NCI-H146 (cell line): ENCODE measurements at places on chromosomes 1 and 21.

- no peak for DNase-seq
Observed at GRCh38 chr1:218303176-218303879, 18.2 kb downstream of the RRP15 start.

DNA sequence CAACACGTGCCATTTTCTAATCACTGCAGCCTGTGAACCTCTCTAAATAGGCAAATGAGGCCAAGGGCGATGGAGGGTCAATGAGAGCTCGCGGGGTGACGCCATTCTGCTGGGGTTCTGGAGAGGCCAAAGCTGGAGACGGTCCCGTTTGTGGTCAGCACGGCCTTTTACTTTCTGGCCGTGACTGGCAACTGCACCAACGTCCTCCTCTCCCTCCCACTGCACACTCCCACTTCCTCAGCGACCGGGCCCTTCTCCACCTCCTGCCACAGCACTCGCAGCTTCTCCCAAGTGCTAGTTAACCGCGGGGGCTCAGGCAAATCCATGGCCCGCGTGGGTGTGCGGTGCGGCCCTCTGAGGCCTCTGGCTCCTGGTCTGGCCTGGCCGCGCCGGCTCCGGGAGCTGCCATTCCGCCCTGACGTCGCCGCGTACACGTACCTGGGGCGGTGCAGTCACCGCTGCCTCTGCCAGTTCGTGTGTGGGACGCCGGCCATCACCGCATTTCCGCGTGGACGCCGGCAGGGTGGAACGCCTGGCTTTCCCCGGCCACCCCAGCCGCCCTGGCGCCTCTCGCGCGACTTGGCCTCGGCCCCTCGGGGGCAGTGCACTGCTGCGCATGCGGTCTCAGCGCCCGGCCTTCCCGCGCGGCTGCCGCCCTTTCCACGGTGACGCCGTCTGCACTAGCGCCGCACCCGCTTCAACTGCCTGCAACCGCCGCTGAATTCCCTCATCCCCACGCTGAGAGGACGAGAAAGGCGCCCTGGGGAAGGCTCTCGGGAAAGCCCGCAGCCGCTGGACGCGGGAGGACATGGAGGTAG lies 18.2 kb downstream of the OR2C3 start:
- DNase-seq: no peak

- DNase-seq: no peak
Observed at GRCh38 chr21:41428311-41428710, 2.3 kb downstream of the MX1 start.

DNA sequence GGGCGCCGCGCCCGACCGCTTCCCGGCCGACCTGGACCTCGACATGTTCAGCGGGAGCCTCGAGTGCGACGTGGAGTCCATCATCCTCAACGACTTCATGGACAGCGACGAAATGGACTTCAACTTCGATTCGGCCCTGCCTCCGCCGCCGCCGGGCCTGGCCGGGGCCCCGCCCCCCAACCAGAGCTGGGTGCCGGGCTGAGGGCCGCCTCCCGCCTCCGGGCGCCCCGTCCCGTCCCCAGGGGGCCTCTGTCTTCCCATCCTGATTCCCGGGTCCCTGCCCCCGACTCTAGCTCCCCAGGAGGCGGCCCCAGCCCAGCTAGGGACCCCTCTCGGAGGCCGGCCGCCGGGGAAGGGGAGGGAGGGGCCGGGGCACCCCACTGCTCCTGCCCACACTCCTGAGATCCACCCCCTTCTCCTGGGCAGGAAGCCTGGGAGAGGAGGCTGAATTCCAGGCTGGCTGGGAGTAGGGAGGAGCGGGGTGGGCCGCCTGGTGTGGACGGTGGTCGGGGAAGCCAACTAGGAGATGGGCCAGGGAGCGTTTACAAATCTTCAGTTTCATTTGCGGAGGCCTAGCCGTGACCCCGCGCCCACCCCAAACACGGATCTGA lies 21.4 kb downstream of the FOXO6 start:
- DNase-seq: no peak

- DNase-seq: peak; percentile 55
Observed at GRCh38 chr1:156584813-156585212, 5.3 kb downstream of the TTC24 start.

DNA sequence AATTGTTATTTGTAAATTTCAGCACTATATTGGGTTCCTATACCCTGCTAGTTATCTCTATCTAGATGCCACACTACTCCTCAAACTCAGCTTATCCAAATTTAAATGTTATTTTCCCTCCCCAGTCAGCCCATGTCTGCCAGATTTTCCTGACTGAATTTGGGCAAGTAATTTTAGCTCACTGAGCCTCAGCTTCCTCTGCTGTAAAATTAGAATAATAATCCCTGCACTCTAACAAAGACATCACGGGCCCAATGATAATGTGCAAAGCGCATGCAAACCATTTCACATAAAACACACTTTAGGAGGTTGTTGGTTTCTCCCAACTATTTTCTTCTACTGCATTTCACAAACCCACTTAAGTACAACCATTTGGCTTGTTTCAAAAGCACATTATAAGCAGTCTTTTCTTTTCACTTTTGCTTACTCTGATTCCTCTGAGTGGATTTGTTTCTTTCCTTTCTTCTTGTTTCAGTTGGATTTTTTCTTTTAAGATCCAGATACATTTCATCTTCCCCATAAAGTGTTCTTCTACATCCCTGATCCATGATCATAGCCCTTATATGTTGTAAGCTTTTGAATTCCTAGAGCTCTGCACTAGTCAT lies 152.8 kb upstream of the DPT start:
- no peak for DNase-seq

- peak; percentile 3 for DNase-seq
Observed at GRCh38 chr21:42198929-42199867, 19.7 kb upstream of the ABCG1 start.

DNA sequence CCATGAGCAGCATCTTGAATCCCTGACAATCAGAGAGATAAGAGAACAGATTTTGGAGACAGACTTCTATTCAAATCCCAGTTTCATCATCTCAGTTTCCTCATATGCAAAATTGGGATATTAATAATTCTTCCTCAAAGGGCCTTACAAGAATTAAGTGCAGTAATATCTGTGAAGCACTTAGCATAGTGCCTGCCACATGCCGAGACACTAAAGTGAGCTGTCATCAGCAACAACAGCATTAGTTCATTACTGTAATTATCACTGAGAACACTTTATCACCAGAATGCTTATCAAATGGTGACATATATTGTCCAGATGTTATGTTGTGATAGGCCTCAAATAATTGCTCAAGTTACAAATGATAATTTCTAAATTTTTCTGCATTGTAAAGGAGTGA lies 922 bp upstream of the FCRLB start:
- no peak for DNase-seq

- DNase-seq: no peak
Observed at GRCh38 chr1:1596493-1597274, 3.3 kb downstream of the FNDC10 start.

DNA sequence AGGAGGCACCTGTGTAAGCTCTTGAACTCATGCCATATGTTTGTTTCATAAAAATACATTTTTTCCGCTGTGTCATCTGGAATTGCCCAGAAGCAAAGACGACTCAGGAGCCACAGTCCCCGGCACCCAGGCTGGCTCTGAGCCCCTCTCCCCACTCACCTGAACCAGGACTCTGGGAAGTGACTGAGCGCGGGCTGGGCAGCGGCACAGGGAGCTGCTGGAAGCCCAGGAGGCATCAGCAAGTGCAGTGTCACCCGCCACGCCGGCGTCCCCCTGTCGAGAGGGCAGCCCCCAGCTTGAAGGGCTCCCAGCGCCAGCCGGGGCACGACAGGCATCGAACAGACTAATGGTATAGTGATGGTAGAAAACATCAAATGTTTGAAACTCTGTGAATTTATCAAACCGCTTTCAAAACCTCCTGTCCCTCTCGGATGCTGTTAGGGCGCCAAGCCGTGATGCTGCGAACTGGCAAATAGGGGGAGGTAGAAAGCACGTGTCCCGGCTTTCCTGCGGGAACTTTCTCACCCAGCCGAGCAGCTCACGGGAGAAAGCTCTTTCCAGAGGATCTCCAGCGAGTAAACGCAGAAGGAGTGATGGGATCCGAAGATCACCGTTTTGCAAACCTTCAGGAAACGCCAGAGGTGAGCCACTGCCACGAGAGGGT lies 57.8 kb upstream of the COL18A1 start:
- DNase-seq: no peak

- DNase-seq: peak; percentile 12
Observed at GRCh38 chr1:178057141-178057765, 36.7 kb upstream of the RASAL2 start.

- peak; percentile 14 for DNase-seq
Observed at GRCh38 chr1:226406401-226406881, 1.5 kb downstream of the PARP1 start.

DNA sequence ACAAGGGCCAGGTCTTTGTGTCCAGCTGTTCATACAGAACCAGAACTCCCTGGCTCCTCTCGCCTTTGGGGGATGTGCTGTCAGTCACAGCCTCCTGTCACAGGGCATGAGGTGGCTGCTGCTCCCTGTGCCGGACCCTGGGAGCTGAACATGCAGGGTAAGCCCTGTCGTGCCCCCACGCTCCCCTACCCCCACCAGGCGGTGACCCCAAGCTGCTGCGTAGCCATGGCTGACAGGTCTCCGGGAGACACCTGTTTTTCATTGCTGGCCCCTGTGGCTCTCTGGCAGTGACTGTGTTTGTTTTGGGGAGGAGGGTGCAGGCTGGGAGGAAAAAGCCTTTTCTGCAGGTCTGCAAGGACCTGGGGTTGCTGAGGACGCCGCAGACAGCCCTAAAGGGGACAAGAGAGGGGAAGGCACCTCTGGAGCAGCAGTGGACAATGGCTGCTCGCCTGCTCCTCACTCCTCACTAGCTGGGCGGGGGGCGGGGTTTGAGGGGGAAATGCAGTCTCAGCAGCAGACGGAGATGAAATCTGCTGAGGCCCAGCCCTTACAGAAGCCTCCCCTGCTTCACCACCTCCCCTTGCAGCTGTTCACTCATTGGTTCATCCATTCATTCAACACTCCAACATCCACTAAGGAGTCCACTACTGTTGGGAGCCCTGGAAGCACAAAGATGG lies 81.4 kb downstream of the TRABD2B start:
- no peak for DNase-seq

- peak; percentile 4 for DNase-seq
Observed at GRCh38 chr1:98045767-98046641, 125.2 kb upstream of the DPYD start.

DNA sequence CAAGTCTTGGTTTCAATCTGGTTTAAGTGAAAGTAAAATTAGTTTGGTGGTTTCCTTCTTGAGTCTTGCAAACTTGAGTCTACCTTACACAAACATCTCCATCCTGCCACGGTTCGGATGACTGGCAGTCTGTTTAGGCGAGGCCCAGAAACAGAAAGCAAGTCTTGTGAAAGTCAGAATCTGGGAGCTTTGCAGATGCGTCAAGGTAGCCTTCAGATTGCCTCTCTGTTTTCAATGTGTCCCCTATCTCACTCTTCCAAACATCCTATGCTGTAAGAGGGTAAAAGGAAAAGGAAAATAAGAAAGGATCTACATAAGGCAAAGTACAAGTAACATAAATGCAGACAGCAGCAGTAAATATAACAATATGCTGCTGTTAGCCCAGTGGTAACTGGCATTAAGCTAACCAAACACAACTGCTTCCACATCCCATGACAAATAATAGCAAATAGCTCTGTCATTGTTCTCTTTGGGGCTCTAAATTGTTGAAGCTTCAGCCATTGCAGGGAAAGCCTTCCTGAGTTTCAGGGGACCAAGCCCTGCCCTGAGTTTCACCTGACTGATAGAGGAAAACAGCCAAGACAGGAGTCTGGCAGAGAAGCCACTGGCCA lies 26.2 kb upstream of the C1orf105 start:
- DNase-seq: peak; percentile 2
